ENCODE measurements at places on chromosomes 1 and 21. TPM values are rescaled to one million over a fixed set of nuclear protein-coding genes. Genes with fewer than 3 reads are reported as not detected.

The GBP2 gene
- 2.2 TPM for total RNA-seq

The DEGS1 gene
- total RNA-seq = 99.1 TPM

The RUNX1 gene
- 86.2 TPM for total RNA-seq

DNA sequence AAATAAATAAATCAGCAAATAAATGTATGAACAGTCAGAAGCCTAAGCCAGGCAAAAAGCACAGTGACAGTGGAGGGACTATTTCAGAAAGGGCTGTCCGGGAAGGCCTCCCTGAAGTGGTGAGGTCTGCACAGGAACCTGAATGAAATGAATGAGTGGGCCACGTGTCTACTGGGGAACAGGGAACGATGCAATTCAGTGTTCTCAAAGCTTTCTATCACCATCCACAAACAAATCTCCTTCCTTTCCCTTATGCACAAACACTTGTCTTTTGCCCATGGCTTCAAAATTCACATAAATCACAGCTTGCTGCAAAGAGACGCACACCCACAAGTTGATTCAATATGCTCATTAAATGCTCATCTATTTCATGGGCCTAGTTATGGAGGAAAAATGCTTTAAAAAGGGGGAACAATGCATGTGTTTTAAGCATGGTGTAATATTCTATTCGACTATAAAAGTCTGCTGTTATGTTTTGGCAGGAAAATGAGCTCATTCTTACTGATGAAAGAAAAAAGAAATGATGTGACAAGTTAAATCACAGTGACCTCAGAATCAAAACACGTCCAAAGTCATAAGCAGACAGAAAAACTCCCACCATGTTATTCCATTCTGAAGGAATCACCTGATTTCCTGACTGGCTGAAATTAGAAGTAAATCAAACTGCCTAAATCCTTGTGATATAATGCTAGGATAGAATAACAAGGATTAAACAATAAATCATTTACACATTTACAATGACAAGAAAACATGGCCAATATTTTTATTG is 21.6 kb downstream of the URB1 start:
- H3K27ac ChIP-seq = peak overlapping the region; percentile 95
- H3K36me3 ChIP-seq = peaks cover 86% of the 10 kb centered on the region
- H3K4me3 ChIP-seq = peak overlapping the region; percentile 31
- DNase-seq = no peak

DNA sequence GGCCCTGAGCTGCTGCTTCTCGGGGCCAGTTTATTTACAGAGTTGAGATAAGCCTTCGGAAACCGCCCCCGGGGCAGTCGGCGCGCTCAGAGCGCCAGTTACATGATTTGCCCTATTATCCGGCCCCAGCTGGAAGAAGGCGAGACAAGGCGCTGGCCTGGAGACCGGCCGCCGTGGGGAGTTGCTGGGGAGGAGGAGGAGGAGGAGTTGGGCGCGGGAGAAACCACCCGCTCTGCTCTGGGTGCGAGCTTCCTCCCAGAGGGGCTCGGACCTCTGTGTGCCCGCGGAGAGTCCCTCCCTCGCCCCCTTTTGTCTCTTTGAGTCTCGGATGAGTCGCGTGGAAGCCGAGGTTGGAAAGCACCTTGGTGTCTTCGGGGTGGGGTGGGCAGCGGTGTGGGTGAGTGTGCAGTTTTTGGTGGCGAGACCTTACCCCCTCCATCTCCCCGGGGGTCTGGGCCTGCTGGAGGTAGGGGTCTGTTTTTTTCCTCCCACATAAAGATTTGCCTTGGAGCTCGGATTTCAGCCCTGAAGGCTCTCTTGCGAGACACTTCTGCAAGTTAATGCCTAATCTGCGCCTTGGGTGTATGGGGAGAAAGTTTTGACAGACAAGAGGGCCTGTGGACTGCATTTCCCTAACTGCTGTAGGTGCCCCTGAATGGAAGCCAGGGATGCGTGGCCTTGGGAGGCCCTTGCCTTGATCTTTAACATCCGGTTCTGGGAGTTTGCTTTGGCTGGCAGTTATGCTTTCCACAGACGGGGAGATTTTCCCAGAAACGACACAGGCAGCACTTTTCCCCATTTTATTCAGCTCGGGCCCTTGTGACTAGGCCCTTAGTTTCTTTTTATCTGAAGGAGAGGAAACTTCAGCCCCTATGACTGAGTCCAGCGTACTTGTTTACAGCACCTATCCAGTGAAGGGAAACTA is 80.0 kb downstream of the NDUFS5 start:
- no peaks in the 10 kb centered on the region for H3K36me3 ChIP-seq
- H3K27me3 ChIP-seq = no peaks in the 10 kb centered on the region
- peaks cover 41% of the 10 kb centered on the region for H3K4me1 ChIP-seq

DNA sequence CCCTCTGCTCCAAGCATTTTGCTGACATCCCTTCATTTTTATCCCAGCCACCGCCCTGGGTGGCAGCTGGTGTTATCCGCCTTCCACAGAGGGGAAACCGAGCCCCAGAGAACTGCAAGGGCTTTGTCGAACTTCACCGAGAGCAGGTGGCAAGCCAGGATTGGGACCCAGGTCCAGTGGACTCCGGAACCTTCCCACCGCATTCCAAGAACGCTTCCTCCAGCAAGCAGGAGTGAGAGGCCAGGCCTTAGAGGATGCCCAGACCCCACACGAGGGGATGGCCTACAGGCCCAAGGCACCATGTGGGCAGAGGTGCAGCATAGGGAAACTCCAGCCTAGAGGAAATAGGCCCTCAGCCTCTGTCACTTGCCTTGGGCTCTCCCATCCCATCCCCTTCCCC is 90.7 kb downstream of the EPHB2 start:
- no peaks in the 10 kb centered on the region for H3K27me3 ChIP-seq
- H3K4me3 ChIP-seq = no peak overlapping the region
- H3K4me1 ChIP-seq = peaks cover 7% of the 10 kb centered on the region
- H3K27ac ChIP-seq = no peak overlapping the region
- H3K36me3 ChIP-seq = no peaks in the 10 kb centered on the region

- no peaks in the 10 kb centered on the region for H3K36me3 ChIP-seq
- H3K27me3 ChIP-seq = peaks cover 16% of the 10 kb centered on the region
- peak; percentile 54 for DNase-seq
- peaks cover 6% of the 10 kb centered on the region for H3K4me1 ChIP-seq
- no peak overlapping the region for H3K4me3 ChIP-seq
Measured at GRCh38 chr1:237386362-237387143, 344.6 kb downstream of the RYR2 start.

- DNase-seq = no peak
- H3K4me3 ChIP-seq = no peak overlapping the region
- no peak overlapping the region for H3K27ac ChIP-seq
- peaks cover 20% of the 10 kb centered on the region for H3K36me3 ChIP-seq
- H3K27me3 ChIP-seq = no peaks in the 10 kb centered on the region
- peaks cover 11% of the 10 kb centered on the region for H3K4me1 ChIP-seq
Measured at GRCh38 chr1:230212405-230212936, 145.4 kb downstream of the GALNT2 start.

DNA sequence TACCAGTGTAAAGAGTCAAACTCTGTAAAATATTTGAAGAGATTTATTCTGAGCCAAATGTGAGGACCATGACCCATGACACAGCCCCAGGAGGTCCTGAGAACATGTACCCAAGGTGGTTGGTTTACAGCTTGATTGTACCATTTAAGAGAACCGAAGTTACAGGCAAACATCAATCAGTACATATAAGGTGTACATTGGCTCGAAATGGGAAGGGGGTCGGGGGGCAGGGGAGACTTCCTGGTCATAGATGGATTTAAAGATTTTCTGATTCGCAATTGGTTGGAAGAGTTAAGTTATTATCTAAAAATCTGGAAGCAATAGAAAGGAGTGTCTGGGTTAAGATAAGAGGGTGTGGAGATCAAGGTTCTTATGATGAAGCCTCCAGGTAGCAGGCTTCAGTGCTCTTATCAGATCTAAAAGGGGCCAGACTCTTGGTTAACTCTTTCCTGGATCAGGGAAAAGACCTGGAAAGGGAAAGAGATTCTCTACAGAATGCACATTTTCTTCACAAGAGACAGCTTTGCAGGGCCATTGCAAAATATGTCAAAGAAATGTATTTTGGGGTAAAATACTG is 47.5 kb upstream of the NTPCR start:
- DNase-seq = no peak
- no peaks in the 10 kb centered on the region for H3K36me3 ChIP-seq
- H3K27me3 ChIP-seq = no peaks in the 10 kb centered on the region
- no peaks in the 10 kb centered on the region for H3K4me1 ChIP-seq

DNA sequence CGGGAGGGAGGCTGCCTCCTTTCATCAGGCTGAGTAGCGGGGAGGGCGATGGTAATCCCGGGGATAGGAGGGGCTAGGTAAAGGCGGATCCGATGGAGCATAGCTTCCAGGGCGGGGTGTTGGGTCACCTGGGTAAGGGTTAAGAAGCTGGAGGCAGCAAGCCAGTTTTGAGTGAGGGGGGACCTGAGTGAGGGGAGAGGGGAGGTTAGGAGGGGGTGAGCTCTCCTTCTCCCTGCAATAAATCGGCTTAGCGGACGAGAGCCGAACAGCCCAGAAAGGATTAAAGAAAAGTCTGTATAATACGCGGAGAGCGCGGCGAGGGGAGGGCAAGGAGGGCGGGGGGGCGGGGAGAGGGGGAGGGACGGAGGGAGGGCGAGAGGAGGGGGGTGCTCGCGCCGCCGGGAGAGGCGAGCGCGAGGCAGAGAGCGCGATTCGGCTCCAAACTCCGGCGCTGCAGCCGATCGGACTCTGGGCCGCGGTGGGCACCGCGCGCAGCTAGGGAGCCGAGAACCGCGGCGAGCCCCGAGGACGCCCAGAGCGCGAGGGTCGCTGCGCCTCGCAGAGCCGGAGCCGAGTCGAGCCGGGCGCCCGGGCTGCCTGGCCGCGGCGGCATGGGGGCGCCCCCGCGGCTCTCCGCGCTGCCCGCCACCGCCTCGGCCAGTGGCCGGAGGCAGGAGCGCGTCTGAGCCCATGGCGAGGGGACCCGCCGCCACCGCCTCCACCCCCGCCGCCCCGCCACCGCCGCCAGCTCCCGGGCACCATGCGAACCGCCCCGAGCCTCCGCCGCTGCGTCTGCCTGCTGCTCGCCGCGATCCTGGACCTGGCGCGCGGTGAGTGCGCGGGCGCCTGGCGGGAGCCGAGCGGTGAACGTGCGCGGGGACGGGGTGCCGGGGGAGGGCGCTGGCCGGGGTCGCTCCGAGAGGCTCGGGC is at the start of gene IGSF21:
Gene IGSF21 (plus strand): TSS at position 430 of the 930 bp plus-strand sequence. CDS start 331 bp downstream, at position 761.
- DNase-seq = no peak
- peaks cover 7% of the 10 kb centered on the region for H3K4me1 ChIP-seq
- peaks cover 70% of the 10 kb centered on the region for H3K27me3 ChIP-seq
- H3K36me3 ChIP-seq = peaks cover 4% of the 10 kb centered on the region
- H3K4me3 ChIP-seq = no peak within 1 kb of the TSS

DNA sequence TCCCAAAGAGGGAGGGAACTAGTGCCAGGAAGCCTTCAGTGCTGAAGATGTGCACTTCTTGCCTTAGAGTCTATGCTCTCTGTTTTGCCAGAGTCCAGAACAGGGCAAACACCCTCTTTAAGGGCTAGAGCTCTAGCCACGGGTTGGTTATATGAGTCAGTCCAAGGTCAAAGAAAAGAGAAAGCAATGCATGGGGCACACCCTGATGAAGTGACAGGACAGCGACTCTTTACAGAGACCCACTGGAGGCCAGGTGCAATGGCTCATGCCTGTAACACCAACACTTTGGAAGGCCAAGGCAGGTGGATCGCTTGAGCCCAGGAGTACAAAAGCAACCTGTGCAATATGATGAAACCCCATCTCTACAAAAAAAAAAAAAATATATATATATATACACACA is 86.1 kb downstream of the TGFBR3 start:
- H3K27ac ChIP-seq = no peak overlapping the region
- H3K4me1 ChIP-seq = peaks cover 73% of the 10 kb centered on the region
- H3K36me3 ChIP-seq = peaks cover 46% of the 10 kb centered on the region
- H3K27me3 ChIP-seq = no peaks in the 10 kb centered on the region
- no peak overlapping the region for H3K4me3 ChIP-seq

- H3K27ac ChIP-seq = no peak overlapping the region
- H3K4me3 ChIP-seq = no peak overlapping the region
- peak; percentile 48 for DNase-seq
- H3K27me3 ChIP-seq = no peaks in the 10 kb centered on the region
- no peaks in the 10 kb centered on the region for H3K4me1 ChIP-seq
Measured at GRCh38 chr1:234270581-234271242, 102.5 kb upstream of the COA6 start.

DNA sequence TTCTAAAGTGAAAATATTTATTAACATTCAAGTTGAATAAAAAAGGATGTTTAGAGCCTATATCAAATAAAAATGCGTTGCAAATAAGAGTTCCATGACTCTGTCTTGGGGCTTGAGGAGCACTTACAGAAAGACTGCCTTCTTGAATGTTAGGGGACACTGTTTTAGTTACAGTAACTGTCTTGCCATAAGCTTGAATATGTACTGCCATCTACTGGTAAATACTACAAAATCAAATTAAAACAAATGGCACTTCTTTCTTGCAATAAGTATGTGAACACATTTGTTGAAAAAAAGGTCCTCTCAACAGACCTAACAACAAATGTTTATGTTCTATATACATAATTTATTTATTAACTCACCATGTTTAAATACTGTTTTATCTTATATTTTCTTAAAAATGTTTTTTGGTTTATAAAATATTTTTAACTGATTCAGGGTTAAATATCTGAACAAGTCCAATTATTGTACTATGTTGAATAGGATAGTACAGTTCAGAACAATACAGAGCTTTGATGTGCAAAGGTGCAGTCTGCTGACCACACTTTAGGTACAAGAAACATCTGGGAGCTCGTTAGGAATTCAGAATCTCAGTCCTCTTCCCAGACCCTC is 199.5 kb downstream of the LRRIQ3 start:
- H3K36me3 ChIP-seq = no peaks in the 10 kb centered on the region
- no peaks in the 10 kb centered on the region for H3K27me3 ChIP-seq
- no peak overlapping the region for H3K27ac ChIP-seq
- no peak overlapping the region for H3K4me3 ChIP-seq

DNA sequence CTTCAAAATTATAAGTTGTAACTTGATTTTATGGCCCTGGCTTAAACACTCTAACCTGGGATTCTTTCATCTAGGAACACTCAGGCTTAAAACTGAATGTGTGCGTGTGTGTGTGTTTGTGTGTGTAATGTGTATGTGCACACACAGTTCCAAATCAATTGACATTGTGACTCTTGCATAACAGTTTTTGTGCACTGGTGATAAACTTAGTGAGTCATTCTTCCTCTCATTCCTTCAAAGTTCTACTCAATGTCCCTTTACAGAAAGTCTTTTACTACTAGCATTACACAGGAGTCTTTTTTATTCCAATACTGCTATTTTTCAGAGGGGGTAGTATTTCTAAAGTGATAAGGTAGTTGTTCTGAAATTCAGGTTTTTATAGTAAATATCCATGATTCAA is 943.6 kb downstream of the KCNT2 start:
- peaks cover 18% of the 10 kb centered on the region for H3K4me1 ChIP-seq
- H3K27ac ChIP-seq = peak overlapping the region; percentile 73
- H3K4me3 ChIP-seq = no peak overlapping the region
- DNase-seq = peak; percentile 55
- H3K36me3 ChIP-seq = peaks cover 7% of the 10 kb centered on the region

- H3K4me1 ChIP-seq = peaks cover 6% of the 10 kb centered on the region
- H3K36me3 ChIP-seq = peaks cover 63% of the 10 kb centered on the region
- DNase-seq = no peak
- H3K4me3 ChIP-seq = no peak overlapping the region
Measured at GRCh38 chr1:233356705-233356987, 29.1 kb downstream of the MAP3K21 start.

- no peak for DNase-seq
- no peak overlapping the region for H3K4me3 ChIP-seq
- no peaks in the 10 kb centered on the region for H3K27me3 ChIP-seq
- peaks cover 56% of the 10 kb centered on the region for H3K36me3 ChIP-seq
- no peak overlapping the region for H3K27ac ChIP-seq
- no peaks in the 10 kb centered on the region for H3K4me1 ChIP-seq
Measured at GRCh38 chr1:3886691-3887090, 13.4 kb downstream of the C1orf174 start.

GRCh38 chr1:243396424-243396823 is 140.6 kb downstream of the SDCCAG8 start:
- no peak overlapping the region for H3K27ac ChIP-seq
- DNase-seq = no peak
- no peak overlapping the region for H3K4me3 ChIP-seq
- H3K4me1 ChIP-seq = no peaks in the 10 kb centered on the region
- no peaks in the 10 kb centered on the region for H3K27me3 ChIP-seq
